H1 (cell line): ENCODE measurements at places on chromosomes 1 and 21. TPM values are rescaled to one million over a fixed set of nuclear protein-coding genes. Genes with fewer than 3 reads are reported as not detected.

Gene DNAJC28
- 4.2 and 4.3 TPM in 2 replicates for total RNA-seq

Gene COL16A1
- 7.9 and 10.5 TPM in 2 replicates for total RNA-seq

Gene ACAP3
- total RNA-seq: 26.5 and 28.3 TPM in 2 replicates

Gene S100A1
- not detected in 2 replicates for total RNA-seq

- no peak for DNase-seq
Observed at GRCh38 chr21:43020771-43021170, 46.4 kb downstream of the PKNOX1 start.

DNA sequence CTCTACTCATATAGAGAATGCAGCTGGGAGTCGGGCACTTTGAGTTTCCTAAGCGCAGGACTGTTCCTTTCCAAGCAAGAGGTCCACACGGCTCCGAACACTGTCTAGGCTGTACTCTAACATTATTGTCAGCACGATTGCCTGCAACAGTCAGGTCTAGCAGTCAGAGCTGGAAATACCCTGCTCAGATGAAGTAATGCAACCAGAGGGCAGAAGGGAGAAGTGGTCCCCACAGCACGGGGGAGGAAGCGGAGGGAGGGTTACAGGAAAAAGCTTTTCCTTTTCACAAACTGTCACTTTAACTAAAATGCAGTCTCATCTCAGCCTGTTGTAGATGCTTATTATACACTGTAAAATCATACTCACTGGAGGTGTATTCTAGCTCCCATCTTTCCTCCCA lies 98.9 kb upstream of the SLC44A3 start:
- no peak for DNase-seq

- DNase-seq: no peak
Observed at GRCh38 chr21:23817337-23817736, 1789.9 kb downstream of the MRPL39 start.

DNA sequence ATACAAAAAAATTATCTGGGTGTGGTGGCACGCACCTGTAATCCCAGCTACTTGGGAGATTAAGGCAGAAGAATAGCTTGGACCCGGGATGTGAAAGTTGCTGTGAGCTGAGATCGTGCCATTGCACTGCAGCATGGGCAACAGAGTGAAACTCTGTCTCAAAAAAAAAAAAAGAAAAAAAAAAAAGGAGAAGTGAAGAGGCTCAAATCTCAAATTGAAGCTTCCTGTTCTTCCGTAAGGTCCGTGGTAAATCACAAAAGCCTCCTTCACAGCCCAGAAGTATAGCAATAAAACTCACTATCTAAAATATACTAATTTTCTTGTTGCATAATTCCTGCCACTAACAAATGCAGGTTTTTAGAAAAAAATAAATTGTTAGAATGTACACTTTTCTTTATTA lies 498.2 kb upstream of the BRINP3 start:
- DNase-seq: no peak

- DNase-seq: no peak
Observed at GRCh38 chr1:91872559-91873081, 13.3 kb downstream of the TGFBR3 start.

GRCh38 chr1:7657287-7658016 lies 113.6 kb upstream of the VAMP3 start:
- DNase-seq: no peak

- no peak for DNase-seq
Observed at GRCh38 chr1:154469844-154470560, 32.0 kb upstream of the TDRD10 start.

DNA sequence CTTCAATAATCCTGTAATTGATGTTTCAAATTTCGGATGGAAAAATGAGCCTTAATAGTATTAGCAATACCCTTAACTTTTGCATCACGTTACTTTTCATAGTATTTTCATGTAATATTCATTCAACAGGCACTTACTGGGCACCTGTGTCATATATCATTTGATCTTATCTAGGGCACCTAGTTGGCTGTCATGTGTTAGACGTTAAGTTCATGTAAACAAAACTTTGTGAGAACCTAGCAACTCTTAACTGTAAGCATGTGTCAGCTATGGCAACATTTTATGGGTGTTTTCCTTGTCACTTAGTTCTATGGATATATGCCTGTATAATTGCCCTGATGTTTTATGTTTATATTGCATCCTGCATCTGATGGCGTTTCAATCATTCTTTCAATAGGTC lies 777 bp downstream of the LAMC2 start:
- DNase-seq: no peak
